ENCODE measurements at places on chromosomes 4 and X.

GRCh38 chrX:99752776-99753175 lies 657.3 kb downstream of the PCDH19 start:
- no peak for DNase-seq

GRCh38 chrX:19649226-19649995 lies 134.1 kb upstream of the MAP3K15 start:
- DNase-seq: no peak

- no peak for DNase-seq
These were observed 29.4 kb downstream of the ELF4 start for GRCh38 chrX:130080791-130081367.

DNA sequence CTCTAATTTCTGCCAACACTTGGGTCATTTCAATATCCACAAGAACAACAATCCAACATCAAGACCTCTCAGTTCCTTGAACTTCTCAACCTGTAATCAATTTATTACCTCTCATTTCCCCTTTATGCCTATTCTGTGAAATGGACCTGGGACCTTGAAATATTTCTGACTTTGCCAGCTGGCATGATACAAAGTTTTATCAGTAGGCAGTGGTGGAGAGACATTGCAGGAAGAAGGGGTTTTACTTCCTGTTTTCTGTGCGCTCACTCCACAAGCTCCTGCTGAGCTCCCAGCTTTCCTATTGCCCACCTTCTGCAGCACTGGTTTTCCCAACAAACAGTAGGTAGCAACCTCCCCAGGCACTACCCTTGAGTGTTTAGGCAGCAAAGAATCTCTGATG lies 3.5 kb upstream of the ARHGEF6 start:
- peak; percentile 55 for DNase-seq

- no peak for DNase-seq
These were observed 3.2 kb downstream of the NAT8L start for GRCh38 chr4:2062168-2062807.

DNA sequence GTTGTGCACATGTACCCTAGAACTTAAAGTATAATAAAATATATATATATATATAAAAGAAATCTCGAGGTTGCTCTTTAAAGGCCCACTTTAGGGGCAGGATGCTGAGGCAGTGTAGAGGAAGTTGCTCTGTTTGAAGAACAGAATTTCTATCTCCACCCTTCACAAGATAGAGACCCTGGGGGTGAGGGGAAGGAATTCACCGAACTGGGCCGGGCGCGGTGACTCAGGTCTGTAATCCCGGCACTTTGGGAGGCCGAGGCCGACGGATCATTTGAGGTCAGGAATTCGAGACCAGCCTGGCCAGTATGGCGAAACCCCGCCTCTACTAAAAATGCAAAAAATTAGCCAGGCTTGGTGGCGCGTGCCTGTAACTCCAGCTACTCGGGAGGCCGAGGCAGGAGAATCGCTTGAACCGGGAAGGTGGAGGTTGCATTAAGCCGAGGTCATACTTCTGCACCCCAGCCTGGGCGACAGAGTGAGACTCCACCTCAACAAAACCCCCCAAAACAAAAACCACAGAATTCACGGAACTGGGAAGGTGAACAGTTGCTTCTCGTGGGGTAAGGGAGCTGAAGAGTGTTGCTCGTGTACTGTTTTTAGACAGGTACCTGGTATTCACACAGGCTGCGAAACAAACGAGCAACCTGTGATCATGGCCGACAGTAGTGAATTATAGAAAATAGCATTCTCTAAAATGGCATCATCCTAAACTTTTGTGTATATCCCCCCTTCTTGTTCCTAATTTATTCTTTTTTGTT lies 6.2 kb downstream of the PLAC8 start:
- no peak for DNase-seq

GRCh38 chr4:126247409-126247808 lies 932.7 kb downstream of the FAT4 start:
- DNase-seq: no peak

DNA sequence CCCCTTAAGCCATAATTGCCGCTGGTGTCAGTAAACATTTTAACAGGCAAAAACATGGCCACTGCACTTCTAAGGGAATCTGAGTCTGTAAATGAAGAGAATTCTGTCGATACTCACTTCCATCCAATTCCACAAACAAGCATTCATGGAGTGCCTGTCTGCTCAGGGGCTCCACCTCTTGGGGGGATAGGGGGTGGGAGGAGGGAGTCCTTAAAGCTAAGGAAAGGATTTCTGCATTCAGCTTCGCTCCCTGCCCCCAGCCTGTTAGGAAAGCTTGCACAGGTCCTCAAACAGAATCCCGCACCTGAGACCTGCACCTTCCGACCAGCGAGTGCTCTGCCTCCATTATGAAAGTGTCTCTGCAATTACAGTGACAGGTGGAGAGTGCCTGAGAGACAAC lies 130.2 kb upstream of the KIT start:
- no peak for DNase-seq

- no peak for DNase-seq
These were observed 41.9 kb downstream of the SLC7A11 start for GRCh38 chr4:138200236-138200590.

DNA sequence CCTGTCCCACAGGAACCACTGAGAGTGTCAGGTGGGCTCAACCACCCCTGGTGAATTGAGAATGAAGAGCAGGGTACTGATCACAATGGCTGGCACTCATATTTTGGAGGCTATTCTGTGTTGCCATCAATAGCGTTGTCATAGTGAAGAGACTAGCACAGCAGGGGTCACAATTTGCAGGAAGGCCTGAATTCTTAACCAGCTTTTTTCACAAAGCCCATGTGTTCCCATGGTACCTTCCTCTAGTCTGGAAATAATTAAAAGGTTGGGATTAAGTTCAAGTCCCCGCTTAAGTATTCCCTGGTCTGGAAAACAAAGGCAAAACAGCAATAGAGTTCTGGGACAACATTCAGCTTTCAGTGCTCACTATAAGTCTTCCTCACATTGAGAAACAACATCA lies 1051.7 kb downstream of the C4orf33 start:
- no peak for DNase-seq

- no peak for DNase-seq
These were observed 203.4 kb downstream of the ANAPC10 start for GRCh38 chr4:144894573-144894972.

GRCh38 chrX:30714138-30714537 lies 60.9 kb downstream of the GK start:
- DNase-seq: no peak

- DNase-seq: peak; percentile 88
These were observed 64.7 kb downstream of the TBC1D14 start for GRCh38 chr4:6974138-6974848.
